ENCODE measurements at places on chromosomes 5 and 9.

DNA sequence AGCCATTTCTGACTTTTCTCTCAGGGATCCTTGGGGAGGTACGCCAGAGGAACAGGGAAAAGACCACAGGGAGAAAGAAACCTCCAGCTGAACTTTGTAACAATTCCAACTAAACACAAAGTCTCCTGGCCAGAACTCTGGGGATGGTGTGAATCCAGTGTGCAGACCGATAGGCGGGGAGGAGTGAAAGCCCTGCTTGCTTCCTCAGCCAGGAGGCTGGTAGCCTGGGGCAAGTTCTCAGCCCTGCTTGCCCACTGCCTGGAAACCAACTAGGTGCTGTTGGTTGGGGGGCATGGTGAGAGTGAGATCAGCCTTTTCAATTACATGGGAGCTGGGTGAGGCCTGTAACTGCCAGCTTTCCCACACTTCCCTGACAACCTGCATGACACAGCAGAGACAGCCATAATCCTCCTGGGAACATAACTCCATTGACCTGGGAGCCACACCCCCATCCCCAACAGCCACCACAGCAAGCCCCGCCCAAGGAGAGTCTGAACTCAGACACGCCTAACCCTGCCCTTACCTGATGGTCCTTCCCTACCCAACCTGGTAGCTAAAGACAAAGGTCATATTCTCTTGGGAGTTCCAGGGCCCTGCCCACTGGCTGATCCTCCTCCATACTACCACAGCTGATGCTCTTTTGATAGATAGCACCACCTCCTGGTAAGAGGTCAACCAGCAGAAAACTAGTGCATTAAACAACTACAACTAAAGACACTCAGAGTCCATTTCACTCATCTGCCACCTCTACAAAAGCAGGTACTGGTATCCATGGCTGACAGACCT, 100.1 kb upstream of the TNFAIP8 start:
- DNase-seq, result no peak

DNA sequence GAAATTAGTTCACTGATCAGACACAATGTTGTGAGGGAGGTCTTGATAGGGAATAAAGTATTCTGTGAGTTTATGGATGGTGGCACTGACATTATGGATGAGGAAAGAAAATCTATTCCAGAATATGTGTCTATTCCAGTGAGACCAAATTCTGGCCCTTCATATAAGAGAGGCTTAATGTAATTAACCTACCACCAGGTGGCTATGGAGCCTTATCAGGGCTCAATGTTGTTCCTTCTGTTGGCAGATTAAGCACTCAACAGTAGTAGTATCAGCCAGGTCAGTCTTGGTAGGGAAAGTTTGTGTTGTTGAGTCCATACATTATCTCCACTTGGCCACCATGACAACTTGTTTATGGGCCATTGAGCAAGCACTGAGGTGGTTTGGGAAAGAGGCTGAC, 41.7 kb upstream of the BARX1 start:
- DNase-seq, result no peak

- no peak for DNase-seq
Measured at GRCh38 chr5:95959051-95959887, 2.4 kb downstream of the ELL2 start.

DNA sequence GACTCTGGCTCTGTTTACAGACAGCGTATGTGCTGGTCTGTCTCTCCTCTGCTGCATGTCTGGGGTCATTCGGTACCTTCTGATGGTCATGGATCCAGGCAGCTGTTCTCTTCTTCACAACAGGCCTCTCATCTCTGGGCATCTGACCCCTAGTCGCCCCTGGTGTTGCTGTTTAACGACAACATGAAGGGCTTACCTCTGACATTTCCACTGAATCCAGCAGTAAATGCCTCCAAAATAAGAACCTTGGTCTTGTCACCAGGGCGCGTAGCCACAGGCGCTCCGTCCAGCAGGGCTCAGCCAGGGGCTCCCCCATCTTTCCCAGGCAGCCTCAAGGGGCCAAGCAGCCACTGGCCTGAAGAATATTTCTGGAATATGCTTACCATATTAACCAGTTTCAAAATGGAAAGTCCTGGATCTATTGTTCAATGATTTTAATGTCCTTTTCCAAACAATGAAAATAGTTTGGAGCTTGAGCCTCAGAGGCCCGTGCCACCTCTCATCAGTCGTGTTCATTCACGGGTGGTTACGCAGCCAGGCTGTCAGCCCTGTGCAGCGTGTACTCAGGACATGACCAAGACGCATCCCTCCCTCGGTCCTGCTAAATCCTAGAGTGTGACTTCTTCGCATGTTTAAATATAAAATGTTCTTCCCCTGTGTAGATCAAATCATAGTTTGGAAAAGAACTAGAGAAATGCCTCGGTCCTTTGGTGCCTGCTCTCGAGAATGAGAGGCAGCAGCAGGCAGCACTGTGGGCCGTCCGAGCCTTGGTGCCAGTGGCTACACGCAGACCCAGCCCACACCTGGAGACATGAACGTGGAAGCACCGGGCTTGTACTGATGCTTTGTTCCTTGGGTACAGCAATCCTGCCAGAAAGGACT, 30.1 kb upstream of the LRRC14B start:
- DNase-seq, result no peak

- no peak for DNase-seq
Measured at GRCh38 chr5:149776361-149777305, 46.5 kb downstream of the PPARGC1B start.

DNA sequence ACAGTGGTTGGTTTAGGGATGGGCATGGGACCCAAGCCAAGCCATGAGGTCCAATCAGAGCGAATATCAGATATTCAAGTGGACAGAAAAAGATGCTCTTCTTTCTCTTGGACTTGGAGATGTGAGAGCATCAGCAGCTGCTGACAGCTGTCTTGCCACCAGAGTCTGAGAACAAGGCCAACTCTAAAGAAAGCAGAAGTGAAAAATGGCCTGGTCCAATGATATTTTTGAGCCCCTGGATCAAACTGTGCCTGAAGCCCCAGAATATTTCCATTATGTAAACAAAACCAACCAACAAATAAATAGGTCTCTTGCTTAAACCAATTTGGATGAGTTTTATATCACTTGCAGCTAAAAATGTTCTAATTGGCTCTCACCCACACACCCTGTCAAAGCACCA, 30.7 kb upstream of the JADE2 start:
- no peak for DNase-seq

- no peak for DNase-seq
Measured at GRCh38 chr5:56814361-56814962, 887 bp upstream of the MAP3K1 start.

GRCh38 chr5:82785882-82786509, 291.2 kb downstream of the TMEM167A start:
- DNase-seq, result no peak

- peak; percentile 85 for DNase-seq
Measured at GRCh38 chr5:42994555-42995359, 45.4 kb downstream of the ANXA2R start.

DNA sequence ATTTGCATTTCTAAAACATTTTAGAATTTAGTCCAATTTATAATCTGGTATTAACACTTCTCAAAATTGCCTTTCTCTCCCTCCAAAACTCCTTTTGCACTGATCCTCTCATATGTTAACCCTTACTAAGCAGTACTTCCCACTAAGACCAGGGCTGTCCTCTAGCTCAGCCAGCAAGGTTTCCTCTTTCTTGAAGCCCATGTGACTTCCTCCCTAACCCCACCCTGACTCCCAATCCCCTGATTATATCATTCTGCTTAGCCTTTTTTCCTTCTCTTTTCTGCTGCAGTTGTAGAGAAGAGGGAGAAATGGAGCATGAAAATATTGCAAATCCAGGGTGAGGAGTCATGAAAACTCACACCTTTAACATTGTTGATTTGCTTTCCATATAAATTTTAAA, 241.7 kb downstream of the MCTP1 start:
- no peak for DNase-seq

- no peak for DNase-seq
Measured at GRCh38 chr5:53318303-53318702, 162.1 kb upstream of the FST start.

DNA sequence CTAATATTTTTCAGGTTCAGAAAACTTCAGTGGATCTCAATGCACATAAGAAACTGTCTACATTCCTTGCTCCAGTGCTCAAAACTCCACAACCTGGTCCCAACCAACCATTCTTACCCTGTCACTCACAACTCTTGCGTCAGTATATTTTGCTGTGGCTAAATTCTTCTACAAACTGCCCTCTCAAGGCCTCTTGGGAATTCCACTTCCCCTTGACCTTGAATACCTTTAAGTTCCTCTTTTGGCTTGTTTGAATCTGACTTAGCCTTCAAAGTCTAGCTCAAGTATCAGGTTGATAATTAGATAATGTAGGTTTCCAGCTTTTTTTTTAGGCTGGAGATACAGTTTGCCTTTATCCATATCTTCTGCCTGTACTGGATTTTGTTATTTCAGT, 128.3 kb downstream of the SLF1 start:
- peak; percentile 65 for DNase-seq

DNA sequence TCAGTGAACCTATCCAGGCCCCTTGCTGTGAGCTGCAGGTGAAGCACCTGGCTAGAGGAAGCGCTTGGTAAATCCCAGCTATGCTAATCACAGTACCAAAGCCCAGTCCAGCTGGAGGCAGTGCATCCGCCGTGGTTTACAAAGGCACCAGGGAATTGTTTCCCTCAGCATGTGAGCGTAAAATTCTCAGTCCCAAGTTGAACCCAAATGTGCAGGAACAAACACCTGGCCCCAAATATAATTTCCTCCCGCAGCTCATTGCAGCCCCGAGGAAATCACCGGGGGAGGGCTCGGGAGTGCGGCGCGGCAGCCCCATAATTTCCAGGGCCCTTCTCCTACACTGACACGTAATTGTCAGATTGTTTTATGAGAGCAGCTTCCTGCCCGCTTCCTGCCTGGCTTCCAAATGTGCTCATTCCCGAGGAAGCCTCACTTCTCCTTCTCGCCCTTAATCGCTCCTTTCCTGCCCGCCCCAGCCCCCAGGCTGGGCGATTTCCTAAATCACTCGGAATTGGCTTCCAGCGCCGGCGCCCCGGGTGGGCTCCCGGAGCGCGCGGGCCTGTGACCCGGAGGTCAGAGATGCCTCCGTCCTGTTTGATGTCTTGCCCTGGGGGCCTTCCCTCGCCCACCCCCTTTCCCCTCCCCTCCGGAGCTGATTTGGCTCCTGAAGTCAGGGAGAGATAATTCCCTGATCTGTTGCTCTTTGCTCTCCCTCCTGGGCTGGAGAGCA, 134.4 kb downstream of the FGF1 start:
- no peak for DNase-seq

GRCh38 chr5:103745353-103746065, 182.9 kb upstream of the NUDT12 start:
- DNase-seq, result no peak

- no peak for DNase-seq
Measured at GRCh38 chr9:5917888-5918287, 27.2 kb downstream of the MLANA start.

DNA sequence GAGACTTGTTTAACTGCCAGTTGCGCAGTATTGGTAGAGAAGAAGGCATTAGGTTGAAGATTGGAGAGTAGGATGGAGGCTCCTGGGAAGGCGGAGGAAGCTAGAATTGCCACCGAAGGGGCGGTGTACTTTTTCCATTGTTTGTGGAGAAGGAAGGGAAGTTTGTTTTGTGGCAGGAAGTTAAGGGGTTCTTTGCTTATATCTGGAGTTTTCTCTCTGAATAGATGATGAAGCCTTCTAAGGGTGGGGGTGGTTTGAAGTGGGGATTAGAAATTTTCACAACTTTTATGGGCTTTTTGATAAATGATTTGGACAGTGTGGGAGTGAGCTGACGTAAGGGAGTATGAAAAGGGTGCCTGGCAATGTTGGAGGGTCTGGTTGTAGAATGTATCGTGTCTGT, 59.3 kb downstream of the SNX30 start:
- no peak for DNase-seq

DNA sequence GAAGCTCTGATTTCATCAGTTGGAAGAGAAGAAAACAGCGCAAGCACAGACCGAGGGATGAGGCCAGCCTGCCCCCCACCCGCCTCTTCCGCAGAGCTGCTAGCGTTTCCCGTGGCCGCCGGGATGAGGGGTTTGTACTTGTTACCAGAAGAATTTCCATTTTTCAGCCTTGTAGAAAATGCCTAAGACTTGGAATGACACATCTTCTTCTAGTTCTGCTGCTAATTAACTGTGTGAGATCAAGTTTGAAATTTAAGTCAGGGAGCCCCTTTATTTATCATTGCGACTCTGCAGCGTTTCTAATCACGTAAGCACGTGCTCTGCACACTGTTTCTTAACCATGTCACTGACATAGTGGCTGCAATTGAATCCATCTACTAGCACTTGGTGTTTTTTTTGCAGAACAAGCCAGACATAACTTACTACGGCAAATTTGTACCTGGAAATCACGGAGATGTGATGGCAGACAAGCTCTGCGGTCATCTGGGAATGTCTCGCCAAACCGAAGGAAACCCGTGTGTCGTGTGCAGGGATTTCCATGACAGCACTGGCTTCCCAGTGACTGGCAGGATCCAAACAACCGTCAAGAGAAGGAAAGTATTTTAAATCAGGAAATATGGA, 41.8 kb upstream of the ROR2 start:
- no peak for DNase-seq

DNA sequence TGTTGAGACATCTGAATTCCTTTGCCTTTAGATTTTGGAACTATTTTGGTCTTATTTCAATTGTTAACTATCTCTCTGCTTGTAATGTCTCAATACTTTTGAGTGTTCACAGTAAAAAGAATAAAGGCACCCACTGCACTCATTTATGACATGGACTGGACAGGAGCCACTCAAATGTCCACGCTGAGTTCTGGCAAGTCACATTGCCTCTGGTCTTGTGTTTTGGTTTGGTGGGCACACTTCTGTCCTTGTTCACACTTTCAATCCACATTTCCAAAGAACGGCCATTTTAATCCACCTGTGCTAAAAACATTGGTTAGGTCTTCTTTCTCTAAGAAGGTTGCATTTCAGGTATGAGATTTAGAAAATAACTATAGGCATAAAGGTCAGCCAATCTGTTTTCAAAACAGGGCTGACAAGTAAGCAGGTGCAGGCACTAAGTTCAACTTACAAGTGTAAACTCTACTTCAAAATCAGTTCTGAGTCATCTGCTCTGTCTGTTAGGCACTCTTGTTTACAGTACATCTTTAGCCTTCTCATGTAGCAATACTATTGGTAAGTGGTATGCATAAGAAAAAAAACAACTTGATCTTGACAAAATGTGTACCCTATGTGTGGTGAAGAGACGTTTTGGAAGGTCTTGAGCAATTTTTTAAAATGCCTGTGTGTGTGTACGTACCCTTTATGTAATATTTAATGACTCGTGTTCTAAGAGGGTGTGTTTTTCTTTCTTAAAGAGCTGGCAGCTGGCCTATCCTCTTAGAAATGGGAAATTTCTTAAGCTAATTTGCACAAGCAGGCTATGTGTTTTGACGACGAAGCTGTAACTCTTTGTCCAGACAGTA, 31.5 kb upstream of the ZFAND5 start:
- no peak for DNase-seq

GRCh38 chr9:20526500-20527319, 95.6 kb downstream of the MLLT3 start:
- DNase-seq, result no peak
